ENCODE measurements at places on chromosomes 16 and 17.
A peak's percentile ranks its signal among the peaks of the same experiment; 100 is the strongest.

DNA sequence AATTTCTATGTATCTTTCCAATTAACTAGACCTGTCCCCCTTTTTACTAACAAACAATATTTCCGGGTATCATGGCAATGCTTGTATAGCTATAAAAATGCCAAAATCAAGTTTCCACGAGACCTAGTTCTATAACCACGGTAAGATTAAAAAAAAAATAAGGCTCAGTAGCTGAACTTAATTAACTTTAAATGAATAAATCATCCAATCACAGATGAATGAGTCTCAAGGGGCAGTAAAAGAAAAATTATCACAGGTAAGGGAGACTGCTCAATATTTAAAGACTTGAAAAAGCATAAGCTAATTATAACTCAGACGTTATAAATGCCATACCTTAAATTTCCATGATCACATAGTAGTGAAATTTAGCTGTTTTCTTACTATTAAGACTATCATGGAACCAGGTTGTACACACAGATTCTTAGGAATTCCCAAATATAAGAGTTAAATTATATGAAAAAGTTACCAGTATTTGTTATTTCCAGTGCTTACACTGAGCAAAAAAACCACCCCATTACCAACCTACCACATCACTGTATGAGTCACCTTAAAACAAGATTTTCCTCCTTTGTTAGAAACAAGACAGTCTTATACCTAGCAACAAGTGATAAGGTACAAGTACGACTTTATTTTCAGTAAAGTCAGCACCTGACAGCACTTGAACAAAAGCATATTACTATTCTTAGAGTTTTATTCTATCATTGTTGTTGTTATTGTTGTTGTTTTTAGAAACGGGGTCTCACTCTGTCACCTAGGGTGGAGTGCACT lies 20.6 kb downstream of the SSH2 start:
- DNase-seq, result no peak

- DNase-seq, result no peak
Observed at GRCh38 chr17:45018848-45019711, 32.4 kb downstream of the DCAKD start.

DNA sequence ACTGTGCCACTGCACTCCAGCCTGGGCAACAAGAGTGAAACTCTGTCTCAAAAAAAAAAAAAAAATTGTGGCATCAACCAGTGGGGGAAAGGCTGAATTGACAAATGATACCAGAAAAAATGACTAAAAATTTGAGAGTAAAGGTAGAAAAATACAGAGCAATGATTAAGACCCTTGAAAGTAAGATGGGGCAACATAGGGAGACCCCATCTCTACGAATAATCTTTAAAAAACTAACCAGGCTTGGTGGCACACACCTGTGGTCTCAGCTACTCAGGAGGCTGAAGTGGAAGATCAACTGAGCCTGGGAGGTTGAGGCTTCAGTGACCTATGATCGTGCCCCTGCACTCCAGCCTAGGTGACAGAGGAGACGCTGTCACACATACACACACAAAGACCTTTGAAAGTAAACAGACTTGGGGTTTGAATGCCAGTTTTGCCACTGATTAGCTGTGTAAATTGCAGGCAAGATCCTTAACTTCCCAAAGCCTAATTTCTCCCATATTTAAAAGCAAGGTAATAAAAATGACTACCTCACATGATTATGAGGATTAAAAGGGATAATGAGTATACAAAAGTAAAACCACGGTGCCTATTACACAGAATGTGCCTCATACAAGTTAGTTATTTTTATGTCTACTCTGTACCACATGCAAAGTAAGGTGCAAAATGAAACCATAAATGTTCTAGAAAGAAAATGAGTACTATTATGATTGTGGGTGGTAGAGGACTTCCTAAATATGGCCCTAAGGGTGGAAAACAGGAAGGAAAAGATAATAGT lies 21.7 kb upstream of the PAFAH1B1 start:
- no peak for DNase-seq

GRCh38 chr17:69593716-69594115 lies 179.2 kb downstream of the MAP2K6 start:
- DNase-seq, result peak; percentile 1

DNA sequence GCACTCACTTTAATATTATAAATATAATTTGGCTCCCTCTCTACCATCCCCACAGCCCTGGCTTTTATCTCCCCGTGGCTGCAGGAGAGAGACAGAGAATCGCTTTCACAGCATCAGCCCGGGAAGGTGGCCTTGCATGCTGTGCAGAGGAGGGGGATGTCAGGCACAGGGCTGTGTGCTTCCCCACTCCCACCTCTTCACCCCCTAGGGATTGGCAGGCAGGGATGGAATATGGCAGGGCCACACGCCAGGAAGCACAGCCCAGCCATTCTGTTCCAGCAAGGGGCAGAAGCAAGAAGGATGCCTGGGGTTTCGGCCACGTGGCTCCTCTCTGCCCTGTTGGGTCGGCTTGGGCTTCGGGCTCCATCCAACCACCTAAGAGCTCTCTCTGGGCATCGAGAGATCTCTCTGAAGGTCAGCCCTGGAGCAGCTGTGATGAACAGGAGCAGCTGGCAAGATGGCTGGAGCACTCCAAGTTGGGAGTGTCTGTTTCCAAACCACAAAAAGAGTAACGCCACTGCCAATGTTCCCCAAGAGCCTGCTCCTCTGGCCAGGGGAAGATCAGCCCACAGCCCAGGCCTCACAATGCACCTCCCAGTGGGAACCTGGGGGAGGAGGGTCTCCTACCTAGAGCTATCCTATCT lies 223.2 kb downstream of the C16orf78 start:
- DNase-seq, result no peak

- DNase-seq, result peak; percentile 44
Observed at GRCh38 chr17:46862949-46863348, 11.6 kb downstream of the WNT9B start.

GRCh38 chr16:69350536-69351133 lies 951 bp downstream of the TMED6 start:
- no peak for DNase-seq

- no peak for DNase-seq
Observed at GRCh38 chr17:60345233-60345632, 46.7 kb downstream of the USP32 start.

GRCh38 chr17:17503566-17504130 lies 7.5 kb upstream of the RASD1 start:
- DNase-seq, result no peak

DNA sequence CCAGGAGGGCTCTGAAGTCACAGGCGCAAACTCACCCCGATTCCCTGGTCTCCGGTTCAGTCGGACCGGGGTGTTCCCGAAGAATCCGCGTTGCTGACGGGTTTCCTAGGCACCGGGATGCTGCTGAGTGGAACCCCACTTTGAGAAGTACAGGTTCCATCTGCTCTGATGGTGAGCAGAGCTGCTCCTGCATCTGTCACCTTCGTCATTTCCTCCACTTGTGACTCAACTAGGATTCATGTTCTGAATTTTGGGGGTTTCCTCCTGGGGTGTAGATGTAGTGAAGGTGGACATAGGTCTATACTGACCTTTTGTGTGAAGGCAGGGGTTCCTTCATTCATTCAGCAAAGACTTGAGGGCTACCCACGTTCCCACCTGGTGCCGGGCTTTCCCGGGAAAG lies 25.0 kb downstream of the LGALS3BP start:
- DNase-seq, result no peak

DNA sequence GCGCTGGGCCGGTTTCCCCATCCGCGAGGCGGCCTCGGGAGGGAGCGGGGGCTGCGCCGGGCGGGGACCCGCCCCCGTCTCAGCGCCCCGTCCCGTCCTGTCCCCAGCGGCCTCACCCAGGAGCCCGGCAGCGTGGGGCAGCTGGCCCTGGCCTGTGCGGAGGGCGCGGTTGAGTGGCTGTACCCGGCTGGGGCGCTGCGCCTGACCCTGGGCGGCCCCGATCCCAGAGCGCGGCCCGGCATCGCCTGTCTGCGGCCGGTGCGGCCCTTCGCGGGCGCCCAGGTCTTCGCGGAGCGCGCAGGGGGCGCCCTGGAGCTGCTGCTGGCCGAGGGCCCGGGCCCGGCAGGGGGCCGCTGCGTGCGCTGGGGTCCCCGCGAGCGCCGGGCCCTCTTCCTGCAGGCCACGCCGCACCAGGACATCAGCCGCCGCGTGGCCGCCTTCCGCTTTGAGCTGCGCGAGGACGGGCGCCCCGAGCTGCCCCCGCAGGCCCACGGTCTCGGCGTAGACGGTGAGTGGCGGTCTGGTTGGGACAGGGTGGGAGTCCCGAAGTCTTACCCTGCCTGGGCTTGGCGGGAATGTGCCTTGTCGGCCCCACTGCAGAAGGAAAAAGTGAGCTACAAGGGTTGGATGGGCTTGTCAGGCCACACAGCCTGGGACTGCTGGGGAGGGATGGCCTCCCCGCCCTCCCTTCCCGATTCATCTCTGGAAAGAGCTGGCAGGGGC lies 720 bp downstream of the METRN start:
- peak; percentile 74 for DNase-seq

GRCh38 chr16:84750575-84750974 lies 50.8 kb downstream of the USP10 start:
- DNase-seq, result no peak

GRCh38 chr17:3400055-3400454 lies 1.8 kb upstream of the OR1E1 start:
- DNase-seq, result no peak

- no peak for DNase-seq
Observed at GRCh38 chr16:85945424-85945751, 46.4 kb downstream of the IRF8 start.

DNA sequence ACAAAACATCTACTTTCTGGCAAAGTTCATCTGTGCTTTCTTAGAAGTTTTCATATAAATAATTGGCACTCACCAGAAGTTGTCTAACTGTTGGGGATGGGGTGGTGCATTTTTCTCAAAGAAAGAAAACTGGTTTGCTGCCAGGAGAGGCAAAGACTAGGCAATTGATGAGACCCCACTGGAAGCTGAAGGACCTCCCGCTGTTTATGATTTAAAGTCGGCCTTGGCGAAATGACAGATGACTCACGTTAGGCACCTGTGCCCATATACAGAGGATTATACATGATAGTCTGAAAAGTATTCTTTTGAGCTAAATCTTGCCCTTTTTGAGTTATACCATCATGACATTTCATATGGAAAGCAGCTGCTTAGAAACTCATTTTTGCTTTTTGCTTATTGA lies 193.0 kb upstream of the ZFHX3 start:
- no peak for DNase-seq

Measured in Karpas-422 (cell line).